HT-29 (cell line): ENCODE measurements at places on chromosomes 1 and 21.

DNA sequence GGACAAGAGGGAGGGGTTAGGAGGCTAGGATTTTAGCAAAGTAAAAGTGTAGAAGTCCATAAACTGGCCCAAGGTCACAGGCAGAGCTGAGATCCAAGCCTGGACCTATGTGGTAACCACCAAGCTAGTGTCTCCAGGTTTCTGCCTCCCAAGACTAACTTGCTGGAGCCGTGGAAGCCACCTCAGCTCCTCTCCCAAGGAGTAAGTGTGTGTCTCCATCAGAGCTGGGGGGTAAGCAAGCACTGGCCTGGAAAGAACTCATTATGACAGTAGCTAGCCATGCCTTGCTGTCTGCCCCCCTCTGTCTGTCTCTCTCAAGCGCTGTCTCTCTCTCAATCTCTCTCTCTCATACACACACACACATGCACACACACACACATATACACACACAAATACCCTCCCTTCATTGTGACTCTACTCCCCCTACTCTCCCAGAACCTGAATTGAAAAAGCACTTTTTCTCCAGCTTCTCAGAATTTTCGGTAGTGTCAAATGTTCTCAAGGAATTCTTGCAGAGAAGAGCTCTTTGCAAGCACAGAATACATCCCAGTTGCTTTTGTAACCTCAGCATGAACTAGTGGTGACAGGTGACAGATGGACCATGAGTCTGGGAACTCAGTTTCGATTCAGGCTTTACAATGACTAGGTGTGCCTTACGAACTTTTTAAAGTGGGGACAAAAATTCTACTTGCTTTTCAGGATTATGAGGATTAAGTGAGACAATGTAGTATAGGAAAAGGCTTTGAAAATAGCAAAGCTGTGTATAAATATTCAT, 238.0 kb upstream of the FGGY start:
- DNase-seq, result no peak

DNA sequence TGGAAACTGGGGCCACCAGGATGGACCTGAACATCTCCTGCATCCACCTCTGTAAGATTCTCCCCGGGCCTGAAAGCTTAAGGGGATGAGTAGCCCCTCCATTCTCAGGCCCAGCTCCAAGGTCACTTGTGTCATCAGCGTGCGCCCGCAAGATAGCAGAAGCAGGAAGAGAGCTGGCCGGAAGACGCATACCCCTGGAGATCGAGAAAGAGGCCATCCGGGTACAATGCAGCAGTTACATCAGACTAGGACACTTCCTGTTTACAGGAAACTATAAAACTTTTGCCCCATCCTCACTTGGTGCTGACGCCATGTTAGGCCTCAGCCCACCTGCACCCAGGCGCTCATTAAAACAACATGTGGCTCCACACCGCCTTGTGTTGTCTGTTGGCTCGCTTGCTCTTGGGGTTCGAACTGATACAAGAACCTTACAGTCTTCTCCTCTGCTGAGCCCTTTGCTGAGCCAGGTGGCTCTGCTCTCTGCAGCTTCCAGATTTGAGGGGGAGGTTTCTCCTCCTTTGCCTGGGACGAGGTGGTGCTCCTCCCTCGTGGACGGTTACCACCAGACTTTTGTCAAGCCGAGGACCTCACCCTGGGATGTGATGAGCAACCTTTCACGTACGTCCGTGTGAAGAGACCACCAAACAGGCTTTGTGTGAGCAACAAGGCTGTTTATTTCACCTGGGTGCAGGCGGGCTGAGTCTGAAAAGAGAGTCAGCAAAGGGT, 277.5 kb upstream of the C1orf174 start:
- DNase-seq, result no peak

- DNase-seq, result no peak
Measured at GRCh38 chr21:38067086-38067739, 151.0 kb upstream of the KCNJ6 start.

DNA sequence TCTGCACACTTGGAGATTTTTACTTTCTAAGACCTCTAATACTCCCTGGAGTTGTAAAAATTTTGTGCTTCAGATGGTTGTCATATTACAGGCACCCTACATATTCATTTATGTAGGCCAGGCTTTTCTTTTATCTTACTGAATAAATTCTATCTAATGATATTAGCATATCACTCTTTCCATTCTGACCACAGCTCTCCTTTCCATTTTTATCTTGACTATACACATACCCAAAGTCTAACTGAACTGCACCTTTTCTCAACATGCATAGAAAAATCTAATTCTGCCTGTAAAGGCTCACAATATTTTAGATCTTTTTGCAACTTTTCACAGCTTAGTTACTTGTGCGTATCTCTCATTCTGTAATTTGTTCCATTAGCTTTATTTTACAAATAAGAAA, 52.7 kb upstream of the TSHB start:
- no peak for DNase-seq

DNA sequence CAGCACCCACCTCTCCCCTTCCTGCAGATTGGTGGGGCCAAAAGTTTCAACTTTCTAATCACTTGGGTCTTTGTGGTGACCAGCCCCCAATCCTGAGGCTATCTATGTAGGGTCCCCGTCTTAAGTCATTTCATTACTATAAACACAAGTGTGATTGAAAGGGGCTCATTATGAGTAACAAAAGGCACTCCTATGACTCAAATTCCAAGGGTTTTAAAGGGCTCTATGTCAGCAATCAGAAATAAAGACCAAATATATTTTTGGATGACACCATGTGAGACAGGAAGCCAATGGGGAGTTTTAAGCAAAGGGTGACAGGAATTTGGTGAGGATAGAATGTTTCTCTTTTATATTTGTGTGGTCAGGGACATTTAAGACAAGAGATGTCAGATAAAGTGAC, 6.2 kb downstream of the ERO1B start:
- no peak for DNase-seq

DNA sequence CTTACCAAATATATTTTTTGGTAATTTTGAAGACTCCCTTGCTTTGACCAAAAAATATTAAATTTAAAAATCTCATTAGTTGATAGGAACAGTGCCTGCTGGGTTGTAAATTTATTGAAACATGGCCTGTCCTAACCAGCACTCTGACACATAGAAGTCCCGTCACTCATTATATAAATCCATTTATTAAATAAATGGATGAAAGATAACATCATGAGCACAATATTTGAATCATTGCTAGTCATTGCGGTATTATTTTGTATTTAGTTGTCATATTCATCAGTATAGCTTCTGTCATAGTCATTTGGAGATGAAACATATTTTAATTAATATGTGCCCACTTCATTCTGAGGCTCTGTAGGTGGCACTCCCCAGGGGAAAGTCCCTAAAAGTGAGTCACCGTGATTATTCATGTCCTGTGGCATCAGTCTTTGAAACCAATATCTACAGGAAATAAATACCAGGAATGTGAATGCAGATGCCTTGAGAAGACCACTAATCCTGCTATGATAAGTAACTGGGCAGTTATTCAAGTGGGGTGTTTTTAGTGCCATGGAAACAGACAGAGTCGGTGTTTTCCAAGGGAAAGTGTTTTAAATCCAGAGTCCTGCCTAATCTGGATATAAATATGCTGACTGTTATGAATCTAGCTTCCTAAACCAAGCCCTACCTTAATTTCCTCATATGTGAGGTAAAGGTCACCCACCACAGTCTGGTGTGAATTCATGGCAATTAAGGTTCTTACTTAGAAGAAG, 302.0 kb downstream of the DUSP10 start:
- peak; percentile 44 for DNase-seq

GRCh38 chr1:61123326-61123725, 41.0 kb downstream of the NFIA start:
- DNase-seq, result no peak

- DNase-seq, result no peak
Measured at GRCh38 chr21:44437371-44437695, 18.0 kb upstream of the LRRC3 start.

GRCh38 chr1:185207980-185208602, 51.1 kb downstream of the SWT1 start:
- DNase-seq, result no peak

- DNase-seq, result peak; percentile 2
Measured at GRCh38 chr1:4422504-4423289, 231.7 kb upstream of the AJAP1 start.

GRCh38 chr1:111484391-111485026, 10.7 kb downstream of the C1orf162 start:
- DNase-seq, result no peak

DNA sequence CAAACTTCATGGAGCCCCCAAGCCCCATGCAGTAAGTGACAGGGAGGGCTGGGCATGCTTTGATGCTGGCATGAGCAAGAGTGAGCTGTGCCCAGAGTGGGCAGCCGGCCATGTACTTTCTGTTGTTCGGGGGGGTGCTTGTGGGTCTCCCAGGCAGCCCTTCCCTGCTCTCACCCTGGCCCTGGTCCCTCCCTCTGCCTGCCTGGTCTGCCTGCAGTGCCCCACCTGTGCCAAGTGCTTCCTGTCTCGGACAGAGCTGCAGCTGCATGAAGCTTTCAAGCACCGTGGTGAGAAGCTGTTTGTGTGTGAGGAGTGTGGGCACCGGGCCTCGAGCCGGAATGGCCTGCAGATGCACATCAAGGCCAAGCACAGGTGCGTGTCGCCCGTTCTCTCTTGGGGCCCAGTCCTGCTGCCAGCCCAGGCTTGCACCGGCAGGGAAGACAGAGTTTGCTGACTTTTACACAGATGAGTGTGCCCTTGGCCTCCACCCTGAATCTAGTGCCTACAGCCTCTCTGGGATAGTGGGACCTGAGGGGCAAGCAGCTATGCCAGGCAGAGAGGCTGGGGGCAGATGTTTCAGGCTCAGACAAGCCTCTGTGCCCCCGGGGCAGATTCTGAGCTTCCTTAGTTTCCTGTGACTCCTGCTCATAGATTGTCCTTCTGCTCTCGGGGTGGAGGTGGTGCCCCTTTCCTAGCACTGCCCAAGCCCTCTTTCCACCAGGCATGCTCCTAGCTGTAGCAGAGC, 7.6 kb downstream of the ZBTB48 start:
- DNase-seq, result no peak

- DNase-seq, result peak; percentile 95
Measured at GRCh38 chr1:156146020-156146768, 7.2 kb upstream of the SEMA4A start.

DNA sequence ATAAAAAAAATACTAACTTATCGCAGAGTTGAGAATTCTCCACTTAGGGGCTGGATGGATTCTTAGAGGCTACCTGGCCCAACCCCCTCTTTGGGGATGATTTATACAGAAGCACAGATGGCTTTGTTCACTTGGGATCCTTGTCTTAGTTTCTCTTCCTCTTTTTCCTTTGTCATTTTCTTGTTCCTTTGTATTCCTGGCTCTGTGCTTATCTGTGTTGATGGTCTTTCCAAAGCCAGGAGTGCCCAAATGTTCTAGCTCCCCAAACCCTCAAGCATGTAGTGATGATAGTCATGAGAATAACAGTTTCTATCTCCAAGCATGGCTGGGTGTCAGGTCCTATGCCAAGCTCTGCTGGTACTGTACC, 27.4 kb downstream of the EPHB2 start:
- DNase-seq, result no peak

- no peak for DNase-seq
Measured at GRCh38 chr1:211068976-211069375, 65.0 kb downstream of the KCNH1 start.

GRCh38 chr1:183953031-183953430, 84.5 kb downstream of the COLGALT2 start:
- no peak for DNase-seq

- DNase-seq, result peak; percentile 44
Measured at GRCh38 chr1:64019818-64020217, 183.6 kb upstream of the UBE2U start.

GRCh38 chr1:53133261-53134041, 9.0 kb downstream of the SLC1A7 start:
- DNase-seq, result no peak

DNA sequence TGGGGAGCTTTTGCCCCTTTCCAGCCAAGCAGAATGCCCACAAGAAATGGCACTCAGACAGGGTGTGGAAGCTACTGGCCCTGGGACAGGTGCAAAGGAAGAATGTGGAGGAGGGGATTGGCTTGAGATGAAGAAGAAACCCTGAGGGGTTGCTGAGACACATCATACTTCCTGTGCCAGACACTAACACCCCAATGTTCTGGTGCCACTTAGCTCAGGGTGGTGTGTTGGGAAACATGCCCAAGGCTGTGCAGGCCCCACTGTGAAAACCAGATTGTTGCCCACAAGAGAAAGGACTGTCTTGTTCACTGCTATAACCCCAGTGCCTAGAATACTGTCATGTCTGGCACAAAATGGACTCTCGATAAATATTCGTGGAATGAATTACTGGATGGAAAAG, 9.9 kb upstream of the PAQR6 start:
- no peak for DNase-seq

DNA sequence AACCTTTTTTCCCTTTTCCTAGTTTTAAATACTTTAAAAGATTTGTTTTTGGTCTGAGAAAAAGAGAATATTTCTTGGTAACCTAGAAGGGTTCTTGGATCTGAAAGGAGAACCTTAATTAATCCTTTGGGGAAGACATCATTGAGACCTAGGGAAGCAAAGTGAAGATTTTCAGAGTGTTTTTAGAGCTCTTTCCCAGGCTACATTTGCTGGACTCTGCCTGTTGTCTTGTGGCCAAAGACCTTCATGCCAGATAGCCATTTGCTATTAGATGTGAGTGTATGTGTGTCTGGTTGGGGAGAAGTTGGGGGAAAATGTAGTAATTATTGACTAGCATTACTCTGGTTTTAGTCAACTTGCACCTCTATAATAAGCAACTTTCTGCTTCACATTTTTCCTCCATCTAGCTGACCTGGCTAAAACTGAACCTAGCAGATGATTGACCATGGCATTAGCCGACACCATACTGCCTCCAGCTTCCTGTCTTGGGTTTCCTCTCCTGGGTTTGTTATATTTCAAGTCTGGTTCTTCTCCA, 239.1 kb downstream of the USP25 start:
- DNase-seq, result no peak

GRCh38 chr1:212981571-212982328, 31.4 kb downstream of the VASH2 start:
- DNase-seq, result no peak

- peak; percentile 77 for DNase-seq
Measured at GRCh38 chr1:7646981-7647901, 123.9 kb upstream of the VAMP3 start.

GRCh38 chr1:68383092-68383491, 66.7 kb downstream of the RPE65 start:
- peak; percentile 1 for DNase-seq

GRCh38 chr1:56821462-56821797, 2.2 kb upstream of the FYB2 start:
- DNase-seq, result peak; percentile 16

- DNase-seq, result no peak
Measured at GRCh38 chr1:151043163-151043562, 4.4 kb upstream of the C1orf56 start.

GRCh38 chr1:8374812-8375211, 56.9 kb downstream of the SLC45A1 start:
- DNase-seq, result peak; percentile 67

GRCh38 chr1:203116091-203116820, 11.3 kb upstream of the ADORA1 start:
- DNase-seq, result no peak

- DNase-seq, result no peak
Measured at GRCh38 chr1:202251424-202252256, 58.0 kb downstream of the LGR6 start.

DNA sequence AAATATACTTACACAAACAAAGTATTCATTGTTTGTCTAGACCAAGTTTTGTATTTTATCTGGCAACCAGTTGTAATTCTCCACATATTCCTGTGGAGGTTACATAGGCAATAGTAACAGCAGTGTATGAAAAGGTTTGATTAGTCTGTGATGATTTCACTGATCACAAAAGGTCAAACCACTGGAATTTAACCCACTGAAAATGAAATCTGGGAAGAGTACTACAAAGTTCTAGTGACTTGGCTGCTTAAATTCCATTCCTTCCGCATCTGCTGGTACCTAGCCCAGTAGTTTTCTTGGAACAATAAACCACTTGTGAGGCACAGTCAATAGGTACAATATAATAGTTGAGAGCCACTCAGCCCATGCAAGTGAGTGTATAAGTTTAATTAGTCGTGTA, 205.4 kb downstream of the NFIA start:
- DNase-seq, result no peak
